GM23248 (cell line): ENCODE measurements at places on chromosomes 2 and 18. TPM values are rescaled to one million over a fixed set of nuclear protein-coding genes. Genes with fewer than 3 reads are reported as not detected.

DNA sequence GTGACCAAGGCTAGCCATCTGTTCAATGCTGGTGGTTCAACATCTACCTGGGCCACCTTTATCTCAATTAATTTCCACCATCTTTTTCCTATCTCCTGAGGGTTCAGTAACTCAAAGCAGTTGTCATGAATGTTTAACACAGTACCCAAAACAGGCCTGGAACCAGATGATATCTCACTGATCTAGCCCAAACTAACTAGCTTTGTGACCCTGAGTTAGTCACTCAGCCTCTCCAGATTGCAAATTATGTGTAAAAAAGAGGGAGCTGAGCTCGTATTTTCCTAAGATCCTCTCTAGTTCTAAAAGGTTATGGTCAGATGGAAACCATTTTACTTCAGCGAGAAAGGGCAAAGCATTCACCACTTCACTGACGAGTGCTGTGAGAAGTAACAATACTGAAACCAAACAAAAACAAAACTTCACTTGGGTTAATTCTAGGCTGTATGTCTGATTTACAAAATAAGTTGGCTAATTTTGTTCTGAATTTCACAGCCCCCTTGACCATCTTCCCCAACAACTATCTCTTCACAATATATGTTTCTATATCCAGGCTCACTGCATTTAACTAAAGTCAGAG, 14.8 kb downstream of the SPRED2 start:
- DNase-seq, result no peak

GRCh38 chr2:8753609-8754008, 71.8 kb downstream of the ID2 start:
- DNase-seq, result no peak

- peak; percentile 17 for DNase-seq
These were observed 106.2 kb downstream of the BCL2 start for GRCh38 chr18:63213331-63213900.

DNA sequence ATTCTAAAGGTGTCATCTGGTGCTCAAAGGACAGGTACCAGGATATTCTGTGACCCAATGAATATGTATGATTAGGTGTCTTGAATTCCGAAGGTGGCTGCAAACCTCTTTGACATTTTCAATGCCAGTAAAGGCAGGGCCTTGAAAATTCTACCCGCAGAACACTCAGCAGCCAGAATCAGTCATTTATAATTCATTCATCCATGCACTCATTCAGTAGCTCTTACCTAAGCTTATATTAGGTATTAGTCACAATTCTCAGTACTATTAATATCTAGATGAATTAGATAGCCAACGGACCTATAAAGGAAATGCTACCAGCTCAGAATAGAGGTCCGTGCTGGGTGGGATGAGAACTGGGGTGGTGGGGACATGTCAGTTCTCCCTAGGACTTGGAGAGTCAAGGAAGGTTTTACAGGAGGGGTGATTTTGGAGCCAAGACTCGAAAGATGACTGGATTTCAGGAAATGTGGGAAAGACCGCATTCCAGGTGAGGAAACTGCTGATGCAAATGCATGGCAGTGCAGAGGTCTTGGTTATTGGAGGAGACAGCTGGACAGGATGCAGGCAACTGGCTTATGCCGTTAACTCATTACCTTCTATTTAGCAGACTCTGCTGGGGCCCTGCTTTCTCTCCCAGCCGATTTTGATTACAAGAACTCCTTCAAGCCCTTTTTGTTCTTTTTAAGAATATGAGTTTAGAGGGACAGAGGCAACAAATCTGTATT, 7.2 kb downstream of the TRIB2 start:
- no peak for DNase-seq

GRCh38 chr2:9830685-9831410, 12.4 kb upstream of the TAF1B start:
- DNase-seq, result no peak

GRCh38 chr2:236965021-236965840, 120.5 kb upstream of the COPS8 start:
- DNase-seq, result no peak

GRCh38 chr2:15191789-15192188, 369.3 kb downstream of the NBAS start:
- no peak for DNase-seq

GRCh38 chr2:240388471-240389301, 46.8 kb upstream of the GPC1 start:
- DNase-seq, result no peak

DNA sequence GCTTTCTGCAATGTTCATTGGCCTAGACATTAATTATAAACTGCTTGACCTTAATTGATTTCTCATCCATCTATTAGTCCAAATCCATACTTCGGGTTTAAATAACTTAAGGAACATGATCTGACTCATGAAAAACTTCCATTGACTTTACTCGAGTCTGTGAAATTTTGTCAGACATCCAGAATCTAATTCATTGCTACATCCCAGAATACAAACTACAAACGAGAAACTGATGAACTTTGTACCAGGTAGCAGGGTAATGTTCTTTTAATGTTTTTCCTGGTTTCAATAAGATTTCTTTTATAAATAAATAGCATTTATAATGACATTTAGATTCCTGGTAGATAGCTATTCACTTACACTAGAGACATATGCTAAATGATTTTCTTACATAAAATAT, 36.0 kb upstream of the IKZF2 start:
- DNase-seq, result peak; percentile 36

DNA sequence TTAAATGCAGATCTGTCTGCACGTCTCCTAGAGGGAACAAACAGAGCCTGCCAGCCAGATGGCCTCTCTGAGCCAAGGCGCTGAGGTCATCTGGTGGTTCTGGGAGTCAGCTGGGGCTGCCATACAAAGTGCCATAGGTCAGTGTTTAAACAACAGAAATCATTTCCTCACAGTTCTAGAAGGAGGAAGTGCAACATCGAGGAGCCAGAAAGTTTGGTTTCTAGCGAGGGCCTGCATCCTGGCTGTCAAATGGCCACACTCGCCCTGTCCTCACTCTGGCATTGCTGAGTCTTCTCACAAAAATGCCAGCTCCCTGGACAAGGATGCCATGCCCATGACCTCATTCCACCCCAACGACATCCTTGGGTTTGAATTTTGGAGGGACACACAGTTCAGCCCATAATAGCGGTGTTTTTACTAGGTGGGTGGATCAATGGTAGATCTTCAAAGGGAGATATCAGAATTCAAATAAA, 59.6 kb downstream of the MYT1L start:
- DNase-seq, result peak; percentile 84

DNA sequence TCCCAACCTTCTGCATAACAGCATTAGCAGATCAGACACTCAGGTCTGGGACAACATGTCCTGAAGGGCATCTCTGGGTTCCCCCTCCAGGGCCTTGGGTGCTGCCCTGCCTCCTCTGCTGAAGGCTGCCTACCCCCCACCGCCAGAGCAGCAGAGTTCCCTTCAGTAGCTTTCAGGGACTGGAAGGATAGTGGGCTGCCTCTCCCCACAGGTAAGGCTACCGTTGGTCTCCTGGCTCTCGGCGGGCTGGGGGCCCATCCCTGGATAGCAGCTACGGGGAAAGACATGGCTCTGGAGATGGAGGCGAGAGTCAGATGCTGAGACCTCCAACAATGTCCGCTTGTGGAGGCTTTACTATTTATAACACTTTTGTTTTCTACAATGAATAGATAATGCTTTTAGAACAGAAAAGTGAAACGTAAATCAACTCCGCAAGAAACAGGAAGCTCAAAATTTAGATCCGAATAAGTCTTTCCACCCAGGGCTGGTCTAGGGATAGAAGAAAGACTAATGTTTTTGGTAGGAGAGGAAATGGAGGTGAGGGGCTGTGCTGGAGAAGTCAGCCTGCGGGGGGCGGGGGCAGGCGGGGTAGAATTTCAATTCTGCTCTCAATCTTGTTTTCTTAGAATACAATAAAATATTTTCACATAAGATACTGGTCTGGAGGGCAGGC, 58.4 kb downstream of the ARL4C start:
- DNase-seq, result no peak

GRCh38 chr2:63055226-63056106, 4.8 kb downstream of the OTX1 start:
- DNase-seq, result peak; percentile 58

DNA sequence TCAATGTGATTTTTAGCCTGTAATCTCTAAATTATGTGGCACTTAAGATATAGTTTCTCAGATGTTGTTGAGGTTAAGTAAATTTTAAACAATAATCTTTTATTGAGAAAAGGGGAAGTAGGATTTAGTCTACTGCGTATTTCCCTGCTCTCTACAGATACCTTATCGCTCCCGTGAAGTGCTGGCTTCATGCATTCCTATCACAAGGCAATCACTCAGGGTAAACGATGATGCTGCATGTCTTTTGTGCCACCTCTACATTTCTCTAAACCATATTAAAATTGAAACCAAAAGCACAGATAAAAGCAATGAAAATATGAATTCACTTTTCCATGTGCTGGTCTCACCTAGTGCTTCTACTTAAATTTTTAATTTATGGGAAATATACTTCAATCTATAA, 14.4 kb upstream of the RPE start:
- DNase-seq, result no peak

DNA sequence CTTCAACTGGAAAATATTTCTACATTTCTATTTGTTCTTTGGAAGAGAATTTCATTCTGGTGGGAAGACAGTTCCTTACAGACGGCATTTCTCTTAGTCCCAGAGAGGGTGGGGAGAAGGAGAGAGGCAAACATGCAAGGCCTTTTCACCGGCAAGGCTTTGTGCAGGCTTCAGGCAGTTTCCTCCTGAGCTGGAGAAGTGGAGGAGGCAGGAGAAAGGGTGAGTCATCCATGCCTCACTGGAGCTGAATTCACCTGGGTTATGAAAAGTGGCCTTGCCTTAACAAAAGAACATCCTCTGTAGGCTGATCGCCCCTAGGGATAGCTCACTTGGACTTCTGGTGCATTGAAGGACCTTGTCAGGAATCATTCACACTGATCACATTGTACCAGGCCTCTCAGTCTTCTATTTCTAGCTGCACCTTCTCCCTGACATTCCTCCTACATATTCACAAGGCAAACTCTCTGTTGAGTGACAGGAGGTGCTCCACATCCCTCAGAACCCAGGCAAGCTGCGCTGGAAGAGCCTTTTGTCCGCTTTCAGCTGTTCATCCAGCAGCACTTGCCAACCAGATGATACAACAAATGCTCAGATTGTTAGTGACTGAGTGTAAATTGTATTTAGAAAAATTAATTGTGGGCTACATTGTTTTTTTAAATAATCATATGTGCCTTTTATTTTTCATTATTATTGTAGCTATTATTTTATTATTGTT, 796.1 kb downstream of the DCDC2C start:
- no peak for DNase-seq

- DNase-seq, result no peak
These were observed 510.1 kb upstream of the SLC8A1 start for GRCh38 chr2:40962026-40962425.

GRCh38 chr2:48113767-48114166, 207.5 kb upstream of the FBXO11 start:
- DNase-seq, result no peak

DNA sequence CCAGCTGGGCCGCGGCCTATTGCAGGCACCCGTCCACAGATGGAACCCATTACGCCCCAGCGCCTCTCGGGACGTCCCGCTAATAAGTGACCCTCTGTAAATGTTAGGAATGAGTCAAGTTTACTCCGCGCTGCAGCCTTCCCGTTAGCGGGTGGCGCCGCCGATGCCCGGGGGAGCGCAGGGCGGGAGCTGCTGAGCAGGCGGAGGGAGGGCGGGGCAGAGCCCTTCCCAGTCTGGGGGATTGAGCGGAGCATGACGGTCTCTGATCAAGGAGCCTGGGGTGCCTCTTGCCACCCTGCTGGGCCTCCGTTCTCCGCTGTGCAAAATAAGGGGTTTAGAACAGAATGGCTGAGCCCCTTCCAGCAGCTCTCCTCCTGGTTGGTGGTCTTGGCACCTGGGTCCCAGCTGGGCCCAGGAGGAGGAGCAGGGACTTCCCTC, 10.5 kb downstream of the CROCC2 start:
- DNase-seq, result peak; percentile 97

GRCh38 chr2:170313347-170313991, 135.5 kb downstream of the MYO3B start:
- DNase-seq, result peak; percentile 21

DNA sequence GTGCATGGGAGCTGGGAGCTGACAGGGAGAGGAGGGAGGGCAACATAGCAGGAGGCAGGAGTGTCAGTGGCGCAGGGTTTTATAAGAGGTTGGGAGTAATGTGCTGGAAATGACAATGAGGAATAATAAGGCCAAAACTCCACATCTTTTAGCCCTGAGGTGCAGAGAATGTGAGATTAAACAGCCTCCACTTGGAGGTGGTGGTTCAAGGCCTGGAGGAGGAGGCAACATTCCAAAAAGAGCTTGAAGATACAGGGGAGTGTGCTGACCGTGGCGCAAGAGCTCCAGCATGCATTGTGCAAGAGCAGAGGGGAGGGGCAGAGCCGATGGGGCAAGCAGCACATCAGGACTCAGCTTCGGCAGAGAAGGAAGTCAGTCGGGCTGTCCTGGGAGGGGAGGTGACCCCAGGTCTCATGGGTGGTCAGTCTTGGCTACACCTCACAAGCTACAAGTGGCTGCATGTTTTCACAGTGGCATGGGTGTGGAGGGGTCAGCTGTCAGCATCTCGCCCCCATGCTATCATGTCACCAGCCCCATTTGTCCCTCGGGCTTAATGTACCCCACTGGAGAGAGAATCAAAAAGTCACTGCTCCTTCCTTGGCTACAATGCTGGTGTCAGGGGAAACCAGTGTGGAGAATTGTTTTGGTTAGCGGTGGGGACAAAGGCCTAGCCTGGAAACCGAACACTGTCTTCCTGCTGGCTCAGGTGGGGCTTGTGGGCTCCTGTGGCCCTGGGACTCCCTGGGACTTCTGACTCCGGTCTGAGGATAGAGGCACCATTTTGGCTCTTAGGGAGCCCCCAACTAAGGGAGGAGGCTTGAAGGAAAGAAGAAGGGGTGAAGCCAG, 208.0 kb downstream of the ZFP36L2 start:
- DNase-seq, result peak; percentile 89

DNA sequence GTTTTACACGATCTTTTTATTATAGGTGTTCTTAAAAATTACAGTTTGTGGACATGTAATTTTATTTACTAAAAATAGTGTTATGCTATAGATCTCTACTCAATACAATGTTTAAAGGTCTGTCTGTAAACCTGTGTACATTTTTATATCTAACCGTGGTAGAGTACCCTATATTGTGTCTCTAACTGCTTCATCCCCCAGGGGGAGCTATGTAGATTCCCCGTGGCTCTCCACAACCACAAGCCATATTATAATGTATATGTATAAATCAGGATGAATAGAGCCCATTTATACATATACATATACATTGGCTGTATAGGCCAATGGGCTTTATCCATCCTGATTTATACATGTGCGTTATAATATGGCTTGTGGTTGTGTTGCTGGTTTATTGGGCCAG, 59.4 kb downstream of the ADAM23 start:
- no peak for DNase-seq

CD8A gene
- 0.86 TPM in 1 of 2 replicates, not detected in the other for total RNA-seq

VWC2L gene
- not detected in 2 replicates for total RNA-seq

IL1RL1 gene
- not detected in 2 replicates for total RNA-seq

FHOD3 gene
- total RNA-seq, result 10.1 and 13.5 TPM in 2 replicates

PARD6G gene
- total RNA-seq, result 0.22 TPM in 1 of 2 replicates, not detected in the other

TMEM127 gene
- total RNA-seq, result 43.6 and 46.8 TPM in 2 replicates

MGAT4A gene
- total RNA-seq, result under 0.01 TPM in 1 of 2 replicates, not detected in the other

ST6GAL2 gene
- not detected in 2 replicates for total RNA-seq

PLGLB2 gene
- total RNA-seq, result 1.4 and 1.5 TPM in 2 replicates

RNASEH1 gene
- total RNA-seq, result 34.0 and 37.4 TPM in 2 replicates

UGT1A9 gene
- not detected in 2 replicates for total RNA-seq

MC2R gene
- total RNA-seq, result not detected in 2 replicates

CDH7 gene
- total RNA-seq, result not detected in 2 replicates

CPLX4 gene
- not detected in 2 replicates for total RNA-seq

C1GALT1C1L gene
- not detected in 2 replicates for total RNA-seq

NGEF gene
- 0.43 TPM in 1 of 2 replicates, not detected in the other for total RNA-seq
